ENCODE measurements at places on chromosomes 4 and X.

GRCh38 chr4:172734555-172734954 lies 434.1 kb upstream of the GALNT7 start:
- no peak for DNase-seq

DNA sequence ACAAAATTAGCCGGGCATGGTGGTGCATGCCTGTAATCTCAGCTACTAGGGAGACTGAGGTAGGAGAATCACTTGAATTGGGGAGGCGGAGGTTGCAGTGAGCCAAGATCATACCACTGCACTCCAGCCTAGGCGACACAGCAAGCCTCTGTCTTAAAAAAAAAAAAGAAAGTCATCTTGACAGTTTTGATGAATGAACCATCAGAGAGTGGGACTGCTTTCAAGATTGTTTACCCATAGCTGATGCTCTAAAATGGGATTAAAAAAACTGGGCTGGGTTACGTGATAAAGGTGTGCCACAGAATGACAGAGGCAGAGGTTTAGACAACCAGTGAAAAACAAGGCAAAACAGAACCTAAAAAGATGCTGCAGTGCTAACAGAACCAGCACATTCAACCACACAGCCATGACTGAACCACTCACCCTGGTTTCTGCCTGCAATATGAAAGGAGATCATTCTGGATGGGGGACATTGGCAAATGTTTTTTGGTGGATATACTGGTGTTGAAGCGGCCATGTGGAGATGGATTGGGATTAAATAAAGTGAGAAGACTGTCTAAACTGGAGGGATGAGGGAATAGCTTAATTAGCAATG lies 22.2 kb downstream of the GPAT3 start:
- DNase-seq = no peak

- DNase-seq = peak; percentile 56
These were observed 21.0 kb downstream of the PLS3 start for GRCh38 chrX:115581759-115582615.

- DNase-seq = peak; percentile 5
These were observed at the start of gene ARHGEF9 for GRCh38 chrX:63784902-63785707. Gene ARHGEF9 (minus strand): TSS chrX:63785214. CDS start chrX:63785145, 69 bp downstream.

GRCh38 chrX:49058794-49059193 lies at the start of gene CCDC120:
Gene CCDC120 (plus strand): TSS chrX:49058999. CDS start chrX:49062042, 3,043 bp downstream.
- DNase-seq = no peak

DNA sequence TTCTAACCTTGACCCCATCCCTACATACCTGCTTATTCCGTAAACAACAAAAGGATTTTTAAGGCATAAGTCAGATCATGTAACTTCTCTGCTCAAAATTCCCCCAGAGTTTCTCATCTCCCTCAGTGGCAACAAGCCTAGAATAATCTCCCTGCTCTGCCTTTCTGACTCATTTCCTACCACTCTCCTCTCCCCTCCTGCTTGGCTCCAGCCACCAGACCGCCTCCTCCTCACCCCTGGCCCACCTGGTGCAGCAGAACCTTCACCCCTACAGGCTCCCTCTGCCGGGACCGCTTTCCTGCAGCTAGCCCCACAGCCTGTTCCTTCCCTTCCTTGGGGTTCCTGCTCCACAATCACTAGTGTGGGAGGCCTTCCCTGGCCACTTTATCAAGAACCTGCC lies 32.1 kb downstream of the TSPAN5 start:
- DNase-seq = peak; percentile 92

All from M059J (cell line).